Purkinje cell (primary cell): ENCODE measurements at places on chromosomes 4 and X. TPM values are rescaled to one million over a fixed set of nuclear protein-coding genes. Genes with fewer than 3 reads are reported as not detected.

Gene PNMA6F
- not detected in 2 replicates for polyA plus RNA-seq

Gene SOWAHB
- polyA plus RNA-seq: 0.71 and 1.0 TPM in 2 replicates

Gene USP17L11
- polyA plus RNA-seq: not detected in 2 replicates

Gene EGFL6
- not detected in 2 replicates for polyA plus RNA-seq

Gene WAS
- not detected in 2 replicates for polyA plus RNA-seq

Gene PCDH19
- 6.9 and 8.8 TPM in 2 replicates for polyA plus RNA-seq

Gene GPR119
- not detected in 2 replicates for polyA plus RNA-seq

Gene RAI2
- polyA plus RNA-seq: 0.73 and 1.9 TPM in 2 replicates

Gene EMCN
- polyA plus RNA-seq: 3.4 TPM in 1 of 2 replicates, not detected in the other

Gene EPHA5
- polyA plus RNA-seq: 118 and 136 TPM in 2 replicates

Gene TCEAL7
- polyA plus RNA-seq: 45.5 and 176 TPM in 2 replicates

Gene TENM3
- polyA plus RNA-seq: 67.9 and 70.0 TPM in 2 replicates

Gene ASB12
- not detected in 2 replicates for polyA plus RNA-seq

Gene AADAT
- polyA plus RNA-seq: 0.22 and 2.5 TPM in 2 replicates

Gene FGFRL1
- polyA plus RNA-seq: 0.74 and 0.75 TPM in 2 replicates

Gene BTK
- polyA plus RNA-seq: not detected in 2 replicates

Gene NXF3
- not detected in 2 replicates for polyA plus RNA-seq

Gene SRPK3
- 2.0 TPM in 1 of 2 replicates, not detected in the other for polyA plus RNA-seq

Gene HMGB3
- 14.4 and 17.2 TPM in 2 replicates for polyA plus RNA-seq

Gene PQBP1
- 39.1 and 42.7 TPM in 2 replicates for polyA plus RNA-seq

Gene RNF128
- polyA plus RNA-seq: 9.4 and 13.6 TPM in 2 replicates

Gene GAGE13
- not detected in 2 replicates for polyA plus RNA-seq
